ENCODE measurements at places on chromosomes 3 and 15.

DNA sequence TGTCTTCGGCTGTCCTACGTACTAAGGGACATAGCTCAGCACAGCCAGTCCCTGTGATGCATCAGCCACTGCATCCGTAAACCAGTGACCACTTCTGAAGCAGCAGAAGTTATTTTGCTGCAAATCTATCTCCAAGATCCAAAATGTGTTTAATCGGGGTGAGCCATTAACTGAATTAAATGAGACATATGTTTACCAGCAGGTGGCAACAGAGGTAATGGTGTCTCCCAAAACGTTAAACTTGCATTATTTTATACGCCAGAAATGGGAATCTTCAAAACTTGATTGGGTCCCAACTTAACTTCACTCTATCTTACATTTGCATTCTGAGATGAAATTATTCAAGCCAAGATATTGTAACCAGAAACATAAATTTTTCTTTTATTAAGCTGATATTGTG lies 75.3 kb upstream of the BOC start:
- no peak for DNase-seq

- DNase-seq, result no peak
Measured at GRCh38 chr3:168025076-168025475, 70.6 kb downstream of the GOLIM4 start.

GRCh38 chr3:27659279-27660021 lies 62.7 kb downstream of the EOMES start:
- no peak for DNase-seq

- DNase-seq, result no peak
Measured at GRCh38 chr3:66830301-66830700, 167.8 kb upstream of the KBTBD8 start.

GRCh38 chr3:108222853-108223565 lies 785 bp upstream of the IFT57 start:
- DNase-seq, result no peak

GRCh38 chr3:126348308-126348920 lies 8.8 kb downstream of the KLF15 start:
- DNase-seq, result peak; percentile 6

GRCh38 chr3:10783360-10784351 lies 32.4 kb upstream of the SLC6A11 start:
- no peak for DNase-seq

DNA sequence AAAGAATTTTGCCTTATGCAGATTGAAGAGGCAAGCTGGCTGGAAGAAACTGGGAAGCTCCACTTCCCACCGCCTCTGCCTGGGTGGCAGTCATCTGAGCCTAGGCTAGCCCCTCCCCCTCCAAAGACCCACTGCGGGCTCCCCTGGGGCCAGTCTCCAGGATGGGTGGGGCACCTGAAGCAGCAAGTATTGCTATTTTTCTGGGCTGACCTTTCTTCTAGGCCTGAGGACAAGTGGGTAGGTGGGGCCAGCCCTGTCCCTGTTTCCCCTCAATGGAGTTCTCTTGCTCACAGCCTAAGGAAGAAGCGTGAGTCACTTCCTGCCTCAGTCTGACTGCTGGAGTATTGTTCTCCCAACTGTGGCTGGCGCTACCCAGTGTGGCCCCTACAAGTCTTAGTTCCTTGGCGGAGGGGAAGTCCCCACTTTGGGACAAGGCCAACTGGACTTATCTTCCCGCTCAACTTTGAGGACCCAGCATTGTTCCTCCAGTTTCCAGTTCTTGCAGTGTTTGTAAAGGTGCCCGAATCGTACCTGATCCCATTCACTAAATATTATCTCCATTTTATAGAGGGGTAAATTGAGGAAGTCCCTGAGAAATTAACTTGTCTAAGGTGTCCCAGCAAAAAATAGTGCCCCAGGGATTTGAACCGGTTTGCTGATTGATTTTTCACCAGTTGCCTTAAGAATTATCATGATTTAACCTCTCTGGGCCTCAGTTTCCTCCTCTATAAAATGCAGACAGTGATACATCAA lies 1.4 kb downstream of the FURIN start:
- peak; percentile 70 for DNase-seq

GRCh38 chr15:34213690-34214089 lies 3.8 kb upstream of the KATNBL1 start:
- DNase-seq, result no peak

GRCh38 chr15:62121273-62122015 lies 43.6 kb downstream of the C2CD4B start:
- no peak for DNase-seq

- DNase-seq, result no peak
Measured at GRCh38 chr15:68844856-68845550, 24.3 kb upstream of the ANP32A start.

DNA sequence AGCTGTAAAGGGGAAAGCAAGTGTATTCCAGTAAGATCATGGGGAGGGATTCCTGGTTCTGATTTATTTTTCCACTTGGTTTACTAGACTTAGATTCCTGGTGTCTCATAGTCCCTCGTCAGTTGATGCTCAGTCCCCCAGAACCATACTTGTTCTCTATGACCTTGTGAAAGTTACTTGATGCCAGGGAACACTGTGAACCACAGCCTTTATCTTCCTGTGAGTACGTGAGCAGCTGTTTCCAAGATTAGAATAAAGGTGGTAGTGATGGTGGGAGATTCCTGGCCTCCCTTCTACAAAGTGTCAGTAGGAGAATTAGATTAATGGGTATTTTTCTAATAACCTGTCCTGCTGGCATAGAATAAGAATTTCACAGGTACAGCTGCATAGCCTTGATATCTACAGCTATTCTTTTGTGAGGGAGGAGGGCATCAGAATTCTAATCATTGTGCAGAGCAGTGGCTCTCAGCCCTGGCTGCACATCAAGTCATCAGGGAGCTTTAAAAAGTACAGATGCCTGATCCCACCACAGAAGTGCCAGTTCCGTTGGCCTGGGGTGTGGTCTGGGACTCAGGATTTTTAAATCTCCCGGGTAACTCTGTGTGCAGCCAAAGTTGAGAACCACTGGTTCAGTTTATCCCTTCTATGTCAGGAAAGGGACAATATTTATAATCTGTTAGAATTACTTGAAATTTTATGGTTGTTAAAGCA lies 20.0 kb downstream of the GPD1L start:
- no peak for DNase-seq
